Vagina (tissue), 2 donors: ENCODE measurements at places on chromosomes 2 and 18.

GRCh38 chr2:61582165-61582564, 44.0 kb upstream of the XPO1 start:
- no peaks in the 10 kb centered on the region for H3K36me3 ChIP-seq
- H3K4me1 ChIP-seq: no peaks in the 10 kb centered on the region
- no peaks in the 10 kb centered on the region for H3K27me3 ChIP-seq
- no peak overlapping the region for H3K27ac ChIP-seq
- no peak overlapping the region for H3K4me3 ChIP-seq

DNA sequence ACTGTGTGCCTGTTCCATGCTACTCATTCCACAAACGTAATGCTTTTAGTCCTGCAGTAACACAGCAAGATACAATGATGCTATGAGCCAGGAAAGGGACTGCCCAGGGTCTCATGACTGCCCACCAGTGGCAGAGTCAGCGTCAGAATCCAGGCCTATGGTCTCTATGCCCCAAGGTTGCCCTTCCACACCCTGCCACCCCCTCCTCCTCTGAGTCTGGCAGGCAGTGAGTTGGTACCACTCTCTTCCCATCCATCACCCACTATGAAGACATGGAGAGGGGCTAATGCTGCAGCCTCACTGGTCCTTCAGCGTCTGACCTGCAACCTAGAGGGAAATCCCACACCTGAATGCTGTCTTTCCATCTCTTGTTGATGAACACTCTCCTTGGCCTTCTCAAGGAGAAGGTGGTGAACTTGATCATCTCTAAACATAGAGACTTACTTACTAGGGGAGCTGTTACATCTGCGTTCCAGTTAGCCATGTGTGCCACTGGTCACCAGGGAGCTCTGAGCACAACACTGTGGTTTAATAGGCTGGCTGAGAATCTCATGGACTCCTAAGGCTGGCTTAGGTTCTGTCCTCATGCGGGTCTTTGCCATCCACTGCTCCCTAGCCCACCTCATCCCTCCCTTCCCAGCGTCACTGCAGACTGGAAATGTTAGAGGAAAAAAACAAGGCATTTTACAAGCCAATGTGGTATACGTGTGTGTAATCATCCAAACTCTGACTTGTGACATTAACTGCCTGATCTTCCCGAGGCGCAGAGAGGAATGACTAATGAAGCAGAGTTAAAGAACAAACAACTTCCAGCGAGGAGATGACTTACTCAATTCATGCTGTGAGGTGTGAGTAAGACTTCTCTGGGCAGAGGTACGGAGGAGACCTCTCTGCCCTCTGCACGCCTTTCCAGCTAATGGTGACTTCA, 28.8 kb downstream of the STEAP3 start:
- no peaks in the 10 kb centered on the region for H3K36me3 ChIP-seq
- no peak for DNase-seq
- H3K27ac ChIP-seq: peak overlapping the region; percentile 27
- no peak overlapping the region for H3K4me3 ChIP-seq
- peaks cover 22% of the 10 kb centered on the region for H3K4me1 ChIP-seq

DNA sequence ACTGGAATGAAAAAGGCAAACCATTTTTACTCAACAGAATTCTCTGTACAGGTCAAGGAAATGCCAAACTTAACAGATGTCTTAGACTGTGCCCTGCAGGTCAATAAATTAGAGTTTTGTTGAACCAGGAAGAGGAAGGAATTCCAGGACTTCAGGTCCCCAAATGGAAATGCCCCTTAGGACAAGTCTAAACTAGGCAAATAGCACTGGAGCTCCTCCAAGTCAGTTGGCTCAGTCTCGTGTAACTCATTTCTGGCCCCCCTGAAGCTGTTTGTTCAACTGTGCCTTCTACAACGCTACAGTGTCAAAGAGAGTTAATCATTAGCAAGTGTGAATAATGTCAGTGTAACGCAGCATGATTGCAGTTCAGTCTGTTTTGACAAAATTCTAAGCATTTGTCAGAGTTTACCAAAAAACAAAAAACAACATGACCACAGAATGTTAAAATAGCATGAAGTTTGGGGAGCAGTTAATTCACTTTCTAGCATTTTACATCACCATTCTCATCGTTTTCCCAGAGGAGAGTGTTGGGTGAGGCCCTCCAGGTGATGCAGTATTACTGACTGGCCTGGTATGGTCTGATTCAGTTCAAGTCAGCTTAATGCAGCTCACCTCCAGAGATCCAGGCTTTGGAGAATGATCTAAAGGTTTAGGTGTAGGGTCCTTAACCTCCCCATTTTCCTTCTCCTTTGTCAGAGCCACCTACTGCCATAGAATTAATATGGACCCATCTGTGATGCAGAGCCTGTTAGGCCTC, 108.1 kb downstream of the AQP4 start:
- H3K4me1 ChIP-seq: no peaks in the 10 kb centered on the region
- no peak for DNase-seq
- no peak overlapping the region for H3K27ac ChIP-seq
- H3K36me3 ChIP-seq: no peaks in the 10 kb centered on the region

DNA sequence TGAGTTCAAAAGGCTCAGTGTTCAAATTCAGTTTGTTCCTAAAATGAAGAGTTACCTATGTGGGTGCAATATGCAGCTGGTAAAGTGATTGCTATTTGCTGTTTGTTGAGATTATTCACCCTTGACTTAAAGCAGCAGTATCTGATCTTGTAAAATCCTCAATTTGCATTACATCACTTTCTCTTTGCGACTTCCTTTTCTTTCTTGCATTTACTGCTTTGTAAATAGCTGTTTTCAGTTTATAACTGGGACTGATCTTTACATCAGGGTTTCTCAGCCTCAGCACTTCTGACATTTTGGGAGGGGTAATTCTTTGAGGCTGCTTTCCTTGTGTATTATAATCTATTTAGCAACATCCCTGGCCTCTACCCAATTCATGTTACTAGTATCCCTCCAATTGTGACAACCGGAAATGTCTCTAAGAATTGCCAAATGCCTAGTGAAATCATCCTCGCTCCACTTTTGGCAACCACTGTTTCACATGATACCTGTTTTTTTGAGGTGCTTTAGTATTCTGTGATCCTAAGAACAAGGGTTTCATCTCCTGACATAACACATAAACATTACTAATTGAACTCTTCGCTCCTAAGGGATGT, 12.1 kb upstream of the ERCC3 start:
- H3K36me3 ChIP-seq: peaks cover 36% of the 10 kb centered on the region
- DNase-seq: no peak
- H3K4me1 ChIP-seq: no peaks in the 10 kb centered on the region
- H3K4me3 ChIP-seq: no peak overlapping the region
- no peak overlapping the region for H3K27ac ChIP-seq

DNA sequence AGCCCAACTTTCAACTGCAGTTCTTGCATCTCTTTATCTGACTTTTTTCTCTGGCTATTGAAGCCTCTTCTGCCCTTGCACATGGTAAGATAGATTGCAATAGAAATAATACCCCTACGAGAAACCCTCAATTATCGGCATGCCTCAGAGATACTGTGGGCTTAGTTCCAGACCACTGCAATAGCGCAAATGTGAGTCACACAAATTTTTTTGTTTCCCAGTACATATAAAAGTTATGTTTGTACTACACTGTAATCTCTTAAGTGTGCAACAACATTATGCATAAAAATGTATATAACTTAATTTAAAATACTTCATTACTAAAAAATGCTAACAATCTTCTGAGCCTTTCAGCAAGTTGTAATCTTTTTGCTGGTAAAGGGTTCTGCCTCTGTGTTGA, 124.7 kb downstream of the PDE1A start:
- H3K4me1 ChIP-seq: no peaks in the 10 kb centered on the region
- no peaks in the 10 kb centered on the region for H3K27me3 ChIP-seq
- no peak for DNase-seq
- no peak overlapping the region for H3K4me3 ChIP-seq

- DNase-seq: no peak
- no peaks in the 10 kb centered on the region for H3K4me1 ChIP-seq
- no peaks in the 10 kb centered on the region for H3K27me3 ChIP-seq
Measured at GRCh38 chr18:73355121-73355520, 487.3 kb upstream of the NETO1 start.

DNA sequence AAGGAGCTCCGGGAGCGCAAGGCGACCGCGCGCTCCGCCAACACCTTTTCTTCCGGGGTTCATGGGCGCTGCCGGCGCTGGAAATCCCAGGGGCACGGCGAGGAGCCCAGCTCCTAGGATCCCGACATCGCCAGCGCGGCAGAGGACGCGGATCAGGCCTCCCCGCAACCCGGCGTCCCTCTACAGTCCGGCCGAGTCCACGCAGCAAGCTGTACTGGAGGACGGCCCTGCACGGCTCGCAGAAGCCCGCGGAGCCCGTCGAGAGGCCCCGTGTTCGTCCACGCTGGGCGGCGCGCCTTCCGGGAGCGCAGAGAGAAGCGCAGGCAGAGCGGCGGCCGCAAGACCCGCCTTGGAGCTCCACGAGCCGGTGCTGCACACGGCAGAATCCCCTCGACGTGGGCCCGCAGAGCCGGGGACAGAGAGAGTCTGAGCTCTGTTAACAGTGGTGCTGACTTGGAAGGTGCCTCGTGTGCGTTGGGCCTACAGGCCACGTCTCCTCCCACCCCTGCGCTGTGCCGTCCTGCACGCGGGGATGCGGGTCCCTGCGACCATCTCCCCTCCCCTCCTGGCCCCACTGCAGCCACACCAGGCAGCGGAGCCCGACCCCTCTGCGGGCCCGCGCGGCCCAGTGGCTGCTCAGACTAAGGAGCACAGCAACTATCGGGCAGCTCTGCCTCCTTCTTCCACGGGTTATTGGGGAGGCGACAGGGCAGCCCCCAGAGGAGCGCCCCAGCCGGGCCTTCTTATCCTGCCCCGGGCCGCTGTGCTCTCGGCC, 28.1 kb upstream of the PTPN2 start:
- H3K27me3 ChIP-seq: no peaks in the 10 kb centered on the region
- no peak for DNase-seq
- peak overlapping the region; percentile 38 for H3K4me3 ChIP-seq
- peaks cover 12% of the 10 kb centered on the region for H3K4me1 ChIP-seq
- H3K27ac ChIP-seq: no peak overlapping the region
- no peaks in the 10 kb centered on the region for H3K36me3 ChIP-seq

- H3K36me3 ChIP-seq: no peaks in the 10 kb centered on the region
- no peak overlapping the region for H3K27ac ChIP-seq
- no peaks in the 10 kb centered on the region for H3K4me1 ChIP-seq
- no peak overlapping the region for H3K4me3 ChIP-seq
- DNase-seq: no peak
Measured at GRCh38 chr2:157809212-157809611, 66.9 kb downstream of the ACVR1 start.

- peak overlapping the region; percentile 76 for H3K4me3 ChIP-seq
- no peak for DNase-seq
- H3K36me3 ChIP-seq: no peaks in the 10 kb centered on the region
- peaks cover 28% of the 10 kb centered on the region for H3K4me1 ChIP-seq
- H3K27ac ChIP-seq: no peak overlapping the region
- no peaks in the 10 kb centered on the region for H3K27me3 ChIP-seq
Measured at GRCh38 chr18:35582899-35583558, 1.5 kb downstream of the GALNT1 start.

- H3K27me3 ChIP-seq: no peaks in the 10 kb centered on the region
- H3K4me1 ChIP-seq: no peaks in the 10 kb centered on the region
- H3K27ac ChIP-seq: no peak overlapping the region
- no peak for DNase-seq
- H3K36me3 ChIP-seq: no peaks in the 10 kb centered on the region
- no peak overlapping the region for H3K4me3 ChIP-seq
Measured at GRCh38 chr2:118322406-118322805, 234.1 kb downstream of the INSIG2 start.

DNA sequence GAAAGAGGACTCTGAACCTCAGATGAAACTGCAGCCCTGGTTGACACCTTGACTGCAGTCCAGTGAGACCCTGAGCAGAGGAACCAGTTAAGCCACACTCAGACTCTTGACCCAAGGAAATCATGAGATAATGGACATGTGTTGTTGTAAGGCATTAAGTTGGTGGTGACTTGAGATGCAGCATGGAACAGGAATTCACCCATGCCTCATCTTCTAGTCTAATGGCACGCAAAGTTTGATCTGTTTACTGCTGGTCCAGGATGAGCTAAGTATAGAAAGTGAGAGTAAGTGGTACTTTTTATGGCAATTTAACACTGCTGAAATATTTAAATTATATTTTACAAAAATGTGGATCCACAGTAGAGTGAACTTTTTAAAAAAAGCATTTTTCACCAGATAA, 51.3 kb upstream of the LTBP1 start:
- no peak for DNase-seq
- H3K36me3 ChIP-seq: no peaks in the 10 kb centered on the region
- no peaks in the 10 kb centered on the region for H3K27me3 ChIP-seq

DNA sequence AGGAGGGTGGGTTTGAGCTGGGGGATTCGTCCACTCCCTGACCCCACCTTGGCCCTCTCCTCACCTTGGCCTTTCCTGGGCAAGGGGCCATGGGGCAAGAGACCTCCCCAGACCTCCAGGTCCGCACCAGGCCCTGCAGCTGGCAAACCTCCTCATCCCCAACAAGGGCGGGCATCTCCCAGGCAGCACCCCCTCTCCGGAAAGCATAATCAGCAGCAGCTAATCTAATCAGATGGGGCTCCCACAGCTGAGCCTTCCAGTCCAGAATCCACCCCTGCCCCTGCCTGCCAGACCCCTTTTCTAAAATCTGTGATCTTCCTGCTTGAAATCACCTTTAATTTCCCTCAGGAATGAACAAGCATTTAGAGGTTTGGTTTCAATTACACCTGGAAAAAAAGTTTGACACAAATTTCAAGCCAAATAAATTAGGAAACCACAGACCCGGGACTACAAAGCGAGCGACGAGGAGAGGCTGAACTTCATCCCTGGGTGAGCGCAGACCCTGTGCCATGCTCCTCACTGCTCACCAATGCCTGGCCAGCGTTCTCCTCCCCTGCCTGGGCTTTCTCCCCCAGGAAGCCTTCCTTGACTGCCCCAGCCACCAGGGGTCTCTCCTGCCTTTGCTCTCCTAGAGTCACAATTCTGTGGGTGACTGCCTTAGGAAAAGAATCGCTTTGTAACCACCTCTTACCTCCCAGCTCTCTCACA, 143.0 kb upstream of the MYCN start:
- DNase-seq: no peak
- no peaks in the 10 kb centered on the region for H3K36me3 ChIP-seq
- H3K4me1 ChIP-seq: no peaks in the 10 kb centered on the region
- H3K4me3 ChIP-seq: no peak overlapping the region
- H3K27ac ChIP-seq: no peak overlapping the region

- no peaks in the 10 kb centered on the region for H3K36me3 ChIP-seq
- no peaks in the 10 kb centered on the region for H3K4me1 ChIP-seq
- no peak for DNase-seq
- H3K27me3 ChIP-seq: no peaks in the 10 kb centered on the region
- H3K27ac ChIP-seq: no peak overlapping the region
Measured at GRCh38 chr18:49834258-49834657, 20.9 kb upstream of the ACAA2 start.

- DNase-seq: no peak
- H3K27me3 ChIP-seq: no peaks in the 10 kb centered on the region
- no peaks in the 10 kb centered on the region for H3K36me3 ChIP-seq
- no peak overlapping the region for H3K27ac ChIP-seq
Measured at GRCh38 chr2:120441744-120442471, 96.0 kb downstream of the INHBB start.

GRCh38 chr2:80370375-80371009, 65.9 kb upstream of the LRRTM1 start:
- no peak overlapping the region for H3K4me3 ChIP-seq
- H3K4me1 ChIP-seq: no peaks in the 10 kb centered on the region
- no peaks in the 10 kb centered on the region for H3K36me3 ChIP-seq
- H3K27me3 ChIP-seq: no peaks in the 10 kb centered on the region
